Iris pigment epithelial cell (primary cell): ENCODE measurements at places on chromosomes 5 and 9.

DNA sequence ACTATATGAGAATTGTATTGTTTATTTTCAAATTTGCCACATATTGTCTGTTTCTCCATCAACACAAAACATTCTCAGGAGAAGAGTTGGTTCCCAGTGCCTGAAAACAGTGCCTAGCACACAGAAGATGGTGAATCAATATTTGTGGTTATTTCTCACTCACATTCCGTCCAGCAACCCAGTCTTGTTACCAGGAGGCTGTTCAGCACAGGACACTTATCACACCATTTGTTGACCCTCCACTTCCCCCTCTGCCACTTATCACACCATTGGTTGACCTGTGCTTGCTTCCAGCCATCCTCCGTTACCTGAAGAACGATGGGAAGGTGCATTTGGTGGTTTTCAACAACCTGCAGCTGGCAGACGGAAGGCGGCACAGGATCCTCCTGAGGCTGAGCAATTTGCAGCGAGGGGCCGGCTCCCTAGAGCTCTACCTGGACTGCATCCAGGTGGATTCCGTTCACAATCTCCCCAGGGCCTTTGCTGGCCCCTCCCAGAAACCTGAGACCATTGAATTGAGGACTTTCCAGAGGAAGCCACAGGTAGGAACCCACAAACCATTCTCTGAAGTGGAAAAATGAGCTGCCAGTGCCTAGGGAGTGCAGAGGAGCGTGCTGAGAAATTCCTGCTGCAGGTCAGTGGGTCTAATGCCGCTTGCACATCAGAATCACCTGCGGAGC, 20.5 kb downstream of the THBS4 start:
- no peak for DNase-seq

DNA sequence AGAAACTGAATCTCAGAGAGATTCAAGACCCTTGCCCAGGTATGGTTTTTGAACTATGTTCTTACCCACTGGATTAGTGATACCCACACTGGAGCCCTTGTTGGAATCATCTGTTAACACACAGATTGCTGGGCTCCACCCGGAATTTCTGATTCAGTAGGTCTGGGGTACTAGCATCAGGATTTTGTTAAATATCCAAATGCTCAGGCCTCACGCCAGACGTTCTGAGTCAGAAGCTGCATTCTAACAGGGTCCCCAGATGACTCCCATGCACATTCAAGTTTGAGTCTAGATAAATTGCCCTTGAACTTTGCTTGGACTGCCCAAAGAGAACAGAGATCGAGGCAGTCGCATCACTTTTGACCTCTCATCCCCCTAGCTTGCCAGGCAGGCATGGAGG, 182.0 kb upstream of the WWC1 start:
- no peak for DNase-seq

GRCh38 chr5:160799184-160799583, 52.8 kb downstream of the ATP10B start:
- DNase-seq, result no peak

- DNase-seq, result no peak
These were observed 42.7 kb downstream of the ZFAND5 start for GRCh38 chr9:72322259-72322658.

- no peak for DNase-seq
These were observed 186.0 kb upstream of the ADRA1B start for GRCh38 chr5:159730285-159730684.
